ENCODE measurements at places on chromosomes 2 and 18.

GRCh38 chr2:187942876-187943275 is 348.8 kb upstream of the GULP1 start:
- DNase-seq: no peak

- no peak for DNase-seq
Observed at GRCh38 chr18:54958704-54959625, at the start of gene CCDC68. CCDC68 (minus strand) TSS chr18:54959461; CDS start chr18:54942791, 16,670 bp downstream.

DNA sequence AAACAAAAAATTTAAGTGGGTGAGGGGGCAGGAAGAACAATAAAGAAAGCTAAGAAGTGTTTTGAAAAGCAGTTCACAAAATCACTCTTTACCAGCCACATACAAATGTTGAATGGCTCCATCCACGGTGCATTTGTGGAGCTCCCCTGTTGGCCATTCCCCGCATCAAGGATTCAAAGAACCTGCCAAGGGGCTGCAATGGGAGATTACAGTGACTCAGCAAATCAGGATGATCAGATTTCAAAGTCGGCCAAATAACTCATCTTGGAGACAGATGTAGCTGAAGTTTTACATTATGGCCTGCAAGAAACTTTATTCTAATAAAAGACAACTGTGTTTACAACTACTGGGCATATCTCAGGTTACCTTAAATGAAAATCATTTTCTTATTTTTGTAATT is 26.9 kb downstream of the COL4A3 start:
- no peak for DNase-seq

DNA sequence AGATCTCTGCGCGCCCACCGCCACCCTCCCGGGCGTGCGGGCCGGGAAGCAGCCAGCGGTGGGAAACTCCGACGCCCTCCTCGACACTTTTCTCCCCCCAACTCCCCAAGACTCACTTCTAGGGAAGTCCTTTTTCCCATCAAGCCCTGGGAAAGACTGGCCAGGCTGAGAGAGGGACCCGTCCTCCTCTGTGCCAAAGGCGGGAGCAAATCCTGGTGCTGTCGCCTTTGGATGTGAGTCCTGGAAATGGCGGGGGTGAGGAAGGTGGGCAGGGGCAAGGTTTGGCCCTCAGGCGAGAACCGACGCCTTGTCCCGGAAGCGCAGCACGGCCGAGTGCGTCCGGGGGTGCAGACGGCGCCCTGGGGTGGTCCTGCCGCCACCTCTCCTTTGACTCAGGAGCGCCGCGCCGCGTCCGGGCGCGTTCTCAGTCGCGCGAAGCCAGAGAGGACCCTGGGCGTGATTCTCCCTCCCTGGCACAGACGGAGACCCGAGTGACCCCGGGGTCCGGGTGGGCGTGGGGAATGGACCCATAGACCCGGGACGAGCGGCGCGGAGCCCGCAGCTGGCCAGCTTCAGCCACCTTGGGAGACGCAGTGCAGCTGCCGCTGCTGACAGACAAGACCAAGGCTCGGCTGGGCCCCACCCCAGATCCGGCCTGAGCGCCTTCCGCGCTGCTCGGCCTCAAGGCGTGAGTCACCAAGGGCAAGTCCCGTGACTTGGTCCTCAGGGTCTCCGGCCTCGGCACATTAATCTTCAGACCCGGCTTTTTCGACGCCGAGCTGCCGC is 3.5 kb upstream of the LBX2 start:
- no peak for DNase-seq

- no peak for DNase-seq
Observed at GRCh38 chr18:7982216-7982615, 415.1 kb downstream of the PTPRM start.

GRCh38 chr18:293536-293935 is 25.7 kb upstream of the THOC1 start:
- no peak for DNase-seq

DNA sequence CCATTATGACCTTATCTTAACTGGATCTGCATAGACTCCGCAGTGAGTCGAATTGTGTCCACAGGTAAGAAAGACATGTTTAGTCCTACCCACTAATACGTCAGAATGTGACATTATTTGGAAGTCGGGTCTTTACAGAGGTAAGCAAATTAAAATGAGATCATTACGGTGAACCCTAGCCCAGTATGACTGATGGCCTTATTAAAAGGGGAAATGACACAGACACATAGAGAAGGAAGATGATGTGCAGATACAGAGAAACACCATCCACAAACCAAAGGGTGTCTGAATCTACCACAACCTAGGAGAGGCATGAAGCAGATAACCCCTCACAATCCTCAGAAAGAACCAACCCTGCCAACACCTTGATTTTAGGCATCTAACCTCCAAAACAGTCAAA is 135.6 kb downstream of the GALNT1 start:
- DNase-seq: no peak

DNA sequence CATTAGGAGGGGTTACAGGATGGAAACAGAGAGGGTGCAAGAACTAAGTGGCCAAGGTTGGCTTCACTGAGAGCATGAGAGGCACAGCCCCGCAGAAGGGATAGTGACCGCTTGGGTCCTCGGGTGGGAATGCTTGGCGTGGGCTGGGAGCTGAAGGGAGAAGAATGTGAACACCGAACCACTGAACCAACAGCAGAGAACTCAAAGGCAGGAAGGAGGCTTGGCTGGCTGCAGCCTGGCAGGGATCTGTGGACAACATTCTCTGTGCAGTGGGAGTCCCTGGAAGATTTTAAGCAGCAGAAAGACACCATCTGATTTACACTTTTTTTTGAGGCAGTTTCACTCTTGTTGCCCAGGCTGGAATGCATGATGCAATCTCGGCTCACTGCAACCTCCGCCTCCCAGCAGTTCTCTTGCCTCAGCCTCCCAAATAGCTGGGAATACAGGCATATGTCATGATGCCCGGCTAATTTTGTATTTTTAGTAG is 33.9 kb downstream of the SOWAHC start:
- DNase-seq: no peak

GRCh38 chr2:65508225-65508624 is 75.8 kb upstream of the SPRED2 start:
- DNase-seq: no peak

DNA sequence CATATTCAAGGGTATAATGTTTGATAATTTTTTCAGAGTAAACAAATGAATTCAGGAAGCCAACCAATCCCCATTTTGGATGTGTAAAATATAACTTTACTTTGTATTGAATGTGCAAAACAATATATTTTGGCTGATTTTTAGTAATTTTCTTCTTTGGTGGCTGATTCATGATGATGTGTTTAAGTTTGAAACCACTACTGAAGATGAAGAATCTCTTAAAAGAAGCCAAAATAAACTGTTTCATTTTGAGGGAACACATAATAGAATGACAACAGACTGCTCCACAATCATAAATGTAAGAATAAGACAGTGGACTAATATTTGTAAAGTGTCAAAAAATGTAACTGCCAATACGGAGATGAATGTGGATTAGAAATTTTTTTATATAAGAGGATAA is 52.5 kb upstream of the TRIM43 start:
- DNase-seq: no peak

GRCh38 chr2:237652854-237653253 is 25.5 kb downstream of the LRRFIP1 start:
- DNase-seq: no peak

DNA sequence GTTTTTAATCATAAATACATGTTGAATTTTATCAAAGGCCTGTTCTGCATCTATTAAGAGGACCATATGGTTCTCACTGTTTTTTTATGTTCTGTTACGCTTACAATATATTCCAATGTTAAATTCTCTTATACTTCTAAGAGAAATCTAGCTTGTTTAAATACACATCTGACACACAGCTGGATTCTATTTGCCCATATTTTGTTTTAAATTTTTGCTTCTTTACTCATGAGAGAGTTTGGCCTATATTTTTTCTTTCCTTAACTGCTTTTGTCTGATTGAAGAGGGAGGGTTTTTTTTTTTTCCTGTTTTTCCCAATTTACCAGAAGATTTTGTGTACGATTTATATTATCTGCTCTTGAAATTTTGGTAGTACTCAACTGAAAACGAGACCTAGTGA is 34.9 kb downstream of the RNF144A start:
- DNase-seq: no peak

- no peak for DNase-seq
Observed at GRCh38 chr2:45316576-45317338, 294.3 kb downstream of the SRBD1 start.

- DNase-seq: no peak
Observed at GRCh38 chr2:15630978-15631719, 39.5 kb downstream of the DDX1 start.

- DNase-seq: no peak
Observed at GRCh38 chr2:120300385-120300784, 45.6 kb upstream of the INHBB start.

DNA sequence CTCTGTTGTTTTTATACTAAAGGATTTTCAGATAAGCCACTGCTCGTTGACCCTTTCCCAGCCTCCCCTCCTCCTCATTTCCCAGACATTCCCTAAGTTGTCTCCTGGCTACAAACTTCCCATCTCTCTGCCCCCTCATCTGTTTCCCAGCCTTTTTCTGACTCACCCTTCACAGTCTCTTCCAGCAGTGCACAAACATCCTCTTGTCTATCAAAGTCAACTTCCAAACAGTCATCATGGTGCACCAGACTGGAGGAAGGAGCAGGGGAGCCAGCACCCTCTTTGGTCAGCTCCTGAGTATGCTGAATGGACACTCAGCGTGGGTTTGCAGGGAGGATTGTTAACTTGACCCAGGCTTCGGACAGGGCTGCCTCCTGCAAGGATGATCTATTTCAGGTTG is 26.6 kb upstream of the SPRED2 start:
- no peak for DNase-seq

DNA sequence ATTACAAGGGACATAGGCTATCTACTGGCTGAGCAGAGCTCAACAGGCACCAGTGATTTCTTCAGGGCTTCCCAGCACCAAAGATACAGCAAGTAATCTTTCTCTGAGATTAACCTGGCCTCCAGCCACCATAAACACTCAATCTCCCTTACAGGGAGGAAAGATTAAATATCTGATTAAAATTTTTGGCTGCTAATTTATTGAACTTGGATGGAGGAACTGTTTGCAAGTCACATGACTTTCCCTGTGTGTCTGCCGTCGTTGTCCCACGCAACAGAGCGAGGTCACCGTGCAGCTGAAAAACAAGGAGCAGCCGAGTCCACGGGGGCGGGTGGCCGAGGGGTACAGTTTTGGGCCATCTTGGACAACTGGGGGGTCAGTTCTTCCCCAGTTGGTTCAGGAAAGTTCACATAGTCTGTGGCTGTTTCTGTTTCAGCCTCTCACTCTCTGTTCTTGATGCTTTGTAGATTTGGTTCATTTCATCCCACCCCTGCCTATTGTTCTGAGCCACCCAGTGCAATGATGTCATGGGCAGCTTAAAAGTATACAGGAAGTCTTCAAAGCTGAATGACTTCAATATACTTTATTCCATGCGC is 186.8 kb upstream of the CTAGE1 start:
- DNase-seq: no peak

GRCh38 chr2:173407646-173408045 is 53.0 kb downstream of the CDCA7 start:
- DNase-seq: no peak

GRCh38 chr2:231621051-231621879 is 28.6 kb downstream of the TEX44 start:
- DNase-seq: no peak

DNA sequence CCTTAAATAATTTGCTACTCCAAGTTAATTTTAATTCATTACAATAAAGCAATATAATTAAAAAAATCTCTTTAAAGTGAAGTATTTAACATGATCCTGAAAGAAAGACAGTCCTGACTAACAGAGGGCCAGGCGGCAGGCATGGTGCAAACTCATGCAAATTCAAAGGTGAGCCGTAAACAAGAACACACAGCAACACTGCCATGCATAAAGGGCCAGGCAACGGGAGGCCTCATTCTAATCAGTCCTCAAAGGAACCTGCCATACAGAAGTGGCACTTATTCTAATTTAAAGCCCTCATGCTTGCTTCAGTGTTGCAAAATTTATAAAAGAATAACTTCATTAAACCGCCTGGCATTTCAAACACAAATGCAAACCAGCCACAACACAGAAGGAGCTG is 277.0 kb downstream of the ZNF521 start:
- DNase-seq: no peak

- no peak for DNase-seq
Observed at GRCh38 chr2:225616372-225616771, 216.9 kb downstream of the NYAP2 start.

- DNase-seq: no peak
Observed at GRCh38 chr18:24474406-24474805, 14.0 kb downstream of the HRH4 start.

DNA sequence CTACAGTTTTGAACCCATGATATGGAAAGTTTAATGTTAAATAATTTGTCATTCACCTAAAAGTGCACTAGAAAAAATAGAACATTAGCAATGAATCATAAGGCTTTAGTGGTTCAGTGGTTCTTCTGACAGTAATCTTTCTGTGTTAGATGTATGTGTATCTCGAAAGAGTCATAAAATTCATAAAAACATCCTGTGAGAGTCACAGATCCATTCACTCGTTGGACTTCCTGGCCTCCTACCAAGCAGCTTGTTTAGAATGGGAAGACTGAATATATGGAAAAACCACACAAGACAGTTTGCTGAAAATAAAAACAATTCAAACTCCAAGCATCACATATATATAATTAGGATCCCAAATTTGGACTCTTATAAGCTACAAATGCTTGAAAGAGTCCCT is 34.8 kb downstream of the ADNP2 start:
- no peak for DNase-seq

- DNase-seq: no peak
Observed at GRCh38 chr2:47201224-47201623, 46.1 kb upstream of the STPG4 start.

DNA sequence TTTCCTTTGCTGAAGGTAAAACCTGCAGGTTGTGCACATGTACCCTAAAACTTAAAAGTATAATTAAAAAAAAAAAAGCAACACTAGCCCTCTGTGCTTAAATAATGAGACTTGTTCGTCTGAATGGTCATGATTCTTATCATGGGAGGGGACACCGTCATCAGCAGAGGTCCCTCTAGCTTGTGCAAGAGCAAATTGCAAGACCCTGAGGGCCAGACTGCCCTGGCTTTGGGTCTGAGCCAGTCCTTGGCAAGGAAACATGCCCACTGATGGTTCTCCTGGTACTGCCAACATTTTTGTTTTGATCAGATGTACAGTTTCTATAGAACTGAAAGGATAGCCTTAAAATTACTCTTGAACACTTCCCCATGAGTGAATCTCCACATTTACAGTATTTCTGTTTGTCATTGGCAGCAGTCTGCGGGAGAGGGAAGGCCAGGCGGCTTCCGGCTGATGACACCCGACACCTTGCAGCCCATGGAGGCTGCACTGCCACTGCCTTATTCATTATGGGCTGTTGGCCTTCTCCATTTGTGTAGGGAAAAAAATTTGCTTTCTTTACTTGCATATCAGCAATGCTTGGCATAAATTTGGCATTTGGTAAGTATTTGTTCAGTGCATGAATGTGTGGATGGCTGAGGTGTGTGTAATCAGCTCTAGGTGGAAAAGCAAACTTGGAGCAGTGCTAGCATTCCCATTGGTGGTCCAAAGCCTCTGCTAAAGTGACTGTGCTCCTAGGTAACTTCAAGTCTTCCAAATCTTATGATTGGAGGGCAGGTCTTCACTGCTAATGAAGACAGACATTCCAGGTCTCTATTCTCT is 161.6 kb upstream of the ALKAL2 start:
- DNase-seq: no peak

GRCh38 chr2:24454294-24454693 is 36.8 kb upstream of the NCOA1 start:
- no peak for DNase-seq

- DNase-seq: no peak
Observed at GRCh38 chr2:143692162-143692561, 562.9 kb downstream of the ARHGAP15 start.
